ENCODE measurements at places on chromosomes 7 and 10.

GRCh38 chr10:67763499-67764011 is 67.6 kb upstream of the CTNNA3 start:
- DNase-seq = no peak

DNA sequence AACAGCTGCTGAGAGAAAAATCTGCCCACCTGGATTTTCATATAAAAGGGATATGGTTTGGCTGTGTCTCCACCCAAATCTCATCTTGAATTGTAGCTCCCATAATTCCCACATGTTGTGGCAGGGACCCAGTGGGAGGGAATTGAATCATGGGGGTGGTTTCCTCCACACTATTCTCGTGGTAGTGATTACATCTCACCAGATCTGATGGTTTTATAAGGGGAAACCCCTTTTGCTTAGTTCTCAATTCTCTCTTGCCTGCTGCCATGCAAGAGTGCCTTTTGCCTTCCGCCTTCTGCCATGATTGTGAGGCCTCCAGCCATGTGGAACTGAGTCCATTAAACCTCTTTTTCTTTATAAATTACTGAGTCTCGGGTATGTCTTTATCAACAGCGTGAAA is 20.8 kb upstream of the MKI67 start:
- DNase-seq = no peak

DNA sequence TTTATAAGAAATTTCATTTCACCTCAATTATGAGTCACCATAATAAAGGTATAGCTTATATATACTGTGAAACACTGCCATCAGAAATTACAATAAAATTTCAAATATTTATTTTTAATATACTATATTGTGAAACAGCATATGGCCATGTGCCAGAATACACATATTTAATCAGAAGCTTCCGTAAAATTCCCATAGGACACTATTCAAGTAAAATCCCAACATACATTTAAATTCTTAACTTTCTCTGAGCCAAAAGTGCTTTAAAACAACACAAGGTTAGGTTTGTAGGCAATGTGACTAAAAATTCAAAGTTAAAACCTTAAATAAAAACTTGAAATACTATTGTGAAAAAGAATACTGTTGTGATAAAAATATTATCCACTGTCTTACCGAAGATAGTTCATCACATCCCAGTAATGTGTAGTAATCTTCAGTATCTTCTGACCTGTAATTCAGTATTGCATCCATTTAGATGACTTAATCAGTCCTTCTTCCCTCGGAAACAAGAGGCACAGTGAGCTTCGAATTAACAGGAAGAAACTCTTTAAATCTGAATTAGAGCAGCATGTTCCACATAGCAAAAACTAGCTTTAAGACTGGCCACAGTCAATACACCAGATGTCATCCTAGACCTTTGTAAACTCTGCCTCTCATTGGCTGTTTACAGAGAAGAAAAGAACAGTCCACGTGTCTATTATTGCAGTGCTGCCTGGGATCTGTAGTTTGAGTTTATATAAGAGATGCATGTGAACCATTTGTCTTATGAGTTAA is at the start of gene DNAJC12:
TSS of gene DNAJC12 (minus strand) at position 648 of the 774 bp plus-strand sequence. CDS start at position 471, 177 bp downstream.
- peak; percentile 55 for DNase-seq

DNA sequence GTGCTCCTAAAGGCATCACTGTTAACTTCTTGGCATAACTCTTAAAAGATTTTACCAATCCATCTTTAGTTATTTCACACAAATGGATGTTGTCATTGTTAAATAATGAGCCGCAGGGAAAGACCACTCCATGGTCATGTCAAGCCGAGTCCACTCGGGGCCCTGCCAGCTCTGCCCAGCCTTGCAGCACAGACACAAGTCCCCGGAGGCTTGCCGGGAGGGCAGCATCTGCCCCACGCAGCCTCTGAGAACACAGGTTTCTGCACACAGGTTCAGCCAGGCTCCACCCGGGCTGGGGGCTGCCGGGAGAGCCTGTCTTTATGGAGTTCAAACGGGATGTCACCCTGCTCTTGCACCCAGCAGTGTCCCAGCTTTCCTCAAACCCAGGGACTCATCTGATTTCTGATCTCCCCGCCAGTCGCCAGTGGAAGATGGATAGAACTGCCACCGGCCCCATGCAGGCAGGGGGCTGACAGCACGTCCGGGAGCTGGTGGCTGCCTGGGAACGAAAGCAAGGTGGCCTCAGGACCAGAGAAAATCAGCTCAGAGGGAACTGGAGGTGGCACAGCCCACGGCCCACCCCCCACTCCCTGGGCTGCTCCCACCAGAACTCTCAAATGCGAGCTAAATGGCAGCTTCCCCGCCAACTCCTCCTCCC is 156.2 kb downstream of the TCERG1L start:
- no peak for DNase-seq

GRCh38 chr7:30163231-30163894 is 28.6 kb downstream of the MTURN start:
- DNase-seq = no peak

GRCh38 chr10:99929360-99929759 is 80.4 kb downstream of the DNMBP start:
- no peak for DNase-seq

- DNase-seq = no peak
Measured at GRCh38 chr7:66627151-66627681, 1.5 kb upstream of the KCTD7 start.

GRCh38 chr10:125479059-125479458 is 203.9 kb downstream of the TEX36 start:
- no peak for DNase-seq

DNA sequence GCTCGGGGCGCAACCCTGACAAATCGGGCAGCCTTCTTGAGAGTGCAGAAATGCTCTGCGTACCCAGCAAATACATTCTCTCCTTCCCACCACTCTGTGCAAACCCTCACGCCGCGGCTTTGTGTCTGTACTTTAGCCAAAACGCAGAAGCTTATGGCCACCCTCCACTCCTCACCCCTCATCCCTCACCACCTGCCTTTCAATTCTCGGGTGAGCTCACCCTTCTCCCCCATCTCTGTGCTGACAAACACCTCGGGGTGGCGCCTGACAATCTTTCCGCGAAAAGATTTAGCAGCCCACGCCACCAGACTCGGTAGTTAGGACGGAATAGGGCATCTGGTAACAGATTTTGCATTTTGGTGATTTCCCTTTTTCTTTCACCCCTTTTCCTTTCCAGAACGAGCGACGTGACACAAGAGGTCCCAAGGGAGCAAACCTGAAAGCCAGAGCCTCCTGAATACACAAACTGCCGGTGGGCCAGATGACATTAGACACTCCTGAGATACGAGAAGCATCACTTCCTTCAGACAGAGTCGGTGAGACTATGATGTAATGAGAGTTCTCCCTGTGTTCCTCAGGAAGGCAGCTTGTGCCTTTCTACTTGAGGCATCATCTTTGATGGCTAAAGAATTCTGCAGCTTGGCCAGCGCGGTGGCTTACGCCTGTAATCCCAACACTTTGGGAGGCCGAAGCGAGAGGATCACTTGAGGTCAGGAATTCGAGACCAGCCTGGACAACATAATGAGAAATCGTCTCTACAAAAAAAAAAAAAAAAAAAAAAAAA is 671 bp upstream of the ATAD1 start:
- DNase-seq = no peak

DNA sequence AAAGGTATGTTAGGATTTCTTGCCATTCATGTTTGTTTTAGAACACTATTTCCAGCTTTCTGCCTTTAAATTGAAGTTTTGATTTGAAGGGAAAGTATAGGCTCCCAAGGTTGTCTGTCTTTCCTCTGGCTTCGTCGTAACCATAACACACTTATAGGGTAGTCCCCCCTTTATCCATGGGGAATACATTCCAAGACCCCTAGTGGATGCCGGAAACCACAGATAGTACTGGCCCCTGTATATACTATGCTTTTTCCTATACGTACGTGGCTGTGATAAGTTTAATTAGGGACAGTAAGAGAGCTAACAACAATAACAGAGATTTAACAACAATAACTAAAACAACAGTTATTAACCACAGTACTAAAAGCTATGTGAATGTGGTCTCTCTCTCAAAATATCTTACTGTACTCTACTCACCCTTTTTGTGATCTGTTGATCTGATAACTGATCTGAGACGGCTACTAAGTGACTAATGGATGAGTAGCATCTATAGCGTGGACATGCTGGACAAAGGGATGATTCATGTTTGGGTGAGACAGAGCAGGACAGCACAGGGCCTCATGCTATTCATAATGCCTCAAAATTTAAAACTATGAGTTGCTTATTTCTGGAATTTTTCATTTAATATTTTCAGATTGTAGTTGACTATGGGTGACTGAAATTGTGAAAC is 273.1 kb downstream of the AUTS2 start:
- no peak for DNase-seq

GRCh38 chr7:85890244-85890811 is 703.5 kb upstream of the SEMA3D start:
- peak; percentile 3 for DNase-seq

- no peak for DNase-seq
Measured at GRCh38 chr10:91632671-91633550, at the start of gene PPP1R3C. Gene PPP1R3C, minus strand, starts transcription at chr10:91633071. Its CDS starts 102 bp downstream, at chr10:91632969.

DNA sequence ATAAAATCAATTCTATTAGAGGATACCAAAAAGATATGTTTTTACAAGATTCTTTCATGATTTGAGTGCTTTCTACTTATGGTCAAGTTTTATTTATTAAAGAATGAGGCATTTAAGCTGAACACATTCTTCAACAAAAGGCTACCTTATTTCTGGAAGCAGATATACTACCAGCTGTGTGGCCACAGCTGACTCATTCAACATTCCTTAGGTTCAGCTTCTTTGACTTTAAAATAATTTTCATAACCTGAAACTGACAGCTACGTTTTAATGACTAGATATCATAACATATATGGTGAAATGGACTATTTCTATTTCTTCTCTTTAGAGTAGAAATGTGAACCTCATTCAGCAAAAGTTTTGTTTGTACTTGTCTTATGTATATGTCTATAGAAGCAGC is 414.2 kb upstream of the SEMA3C start:
- no peak for DNase-seq

DNA sequence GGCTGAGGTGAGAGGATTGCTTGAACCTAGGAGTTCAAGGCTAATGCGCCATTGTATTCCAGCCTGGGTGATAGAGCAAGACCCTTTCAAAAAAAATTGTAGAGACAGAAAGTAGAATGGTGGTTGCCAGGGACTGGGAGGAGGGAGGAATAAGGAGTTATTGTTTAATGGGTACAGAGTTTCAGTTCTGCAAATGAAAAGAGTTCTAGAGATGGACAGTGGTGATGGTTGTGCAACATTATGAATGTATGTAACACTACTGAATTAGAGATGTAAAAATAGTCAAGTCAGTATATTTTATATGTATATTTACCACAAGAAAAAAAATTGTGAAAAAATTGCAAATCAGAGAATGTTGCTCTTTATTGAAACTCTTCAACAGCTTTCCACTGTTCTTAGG is 266.5 kb upstream of the NPY start:
- no peak for DNase-seq

DNA sequence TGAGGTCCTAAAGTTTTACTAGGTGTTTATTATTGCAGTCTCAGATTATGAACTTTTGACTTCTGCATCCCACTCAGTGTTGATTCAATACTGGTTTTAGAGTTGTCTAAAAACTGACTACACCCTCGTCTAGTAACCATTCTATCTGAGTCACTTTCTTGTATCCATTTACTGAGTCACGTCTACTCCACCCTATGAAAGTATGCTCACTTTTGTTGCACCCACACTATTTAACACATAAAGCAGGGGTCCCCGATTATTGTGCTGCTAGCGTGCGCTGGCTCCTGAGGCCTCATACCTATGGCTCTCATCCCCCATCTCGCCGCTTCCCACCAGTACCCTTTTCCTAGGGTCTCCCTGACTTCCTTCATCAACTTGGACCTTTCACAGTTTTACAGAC is 2.0 kb downstream of the SAMD9 start:
- DNase-seq = no peak

GRCh38 chr7:123747620-123748141 is 1.1 kb downstream of the WASL start:
- DNase-seq = no peak

GRCh38 chr10:94091649-94092048 is 97.9 kb downstream of the PLCE1 start:
- no peak for DNase-seq

DNA sequence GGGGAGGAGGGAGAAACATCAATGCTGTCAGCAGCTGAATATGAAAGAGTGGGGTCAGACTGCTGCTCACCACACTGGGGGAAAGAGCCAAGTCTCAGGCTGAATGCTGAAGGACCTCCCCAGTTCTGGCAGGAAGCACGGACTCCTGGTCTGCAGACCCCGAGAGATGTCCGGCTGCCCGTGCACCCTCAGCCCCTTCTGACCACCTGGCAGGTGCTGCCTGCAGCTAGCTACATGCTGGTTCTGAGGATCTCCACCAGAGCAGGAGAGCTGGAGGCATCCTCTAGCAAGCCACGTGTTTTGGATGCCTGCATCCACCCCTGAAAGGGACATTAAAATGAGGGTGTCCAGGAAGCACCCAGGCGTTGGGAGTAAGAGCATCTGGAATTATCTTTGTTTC is 74.2 kb downstream of the HTR5A start:
- no peak for DNase-seq

- DNase-seq = peak; percentile 5
Measured at GRCh38 chr7:604001-604883, 84.6 kb upstream of the PDGFA start.

GRCh38 chr10:30987463-30987862 is 44.2 kb downstream of the ZNF438 start:
- DNase-seq = no peak

DNA sequence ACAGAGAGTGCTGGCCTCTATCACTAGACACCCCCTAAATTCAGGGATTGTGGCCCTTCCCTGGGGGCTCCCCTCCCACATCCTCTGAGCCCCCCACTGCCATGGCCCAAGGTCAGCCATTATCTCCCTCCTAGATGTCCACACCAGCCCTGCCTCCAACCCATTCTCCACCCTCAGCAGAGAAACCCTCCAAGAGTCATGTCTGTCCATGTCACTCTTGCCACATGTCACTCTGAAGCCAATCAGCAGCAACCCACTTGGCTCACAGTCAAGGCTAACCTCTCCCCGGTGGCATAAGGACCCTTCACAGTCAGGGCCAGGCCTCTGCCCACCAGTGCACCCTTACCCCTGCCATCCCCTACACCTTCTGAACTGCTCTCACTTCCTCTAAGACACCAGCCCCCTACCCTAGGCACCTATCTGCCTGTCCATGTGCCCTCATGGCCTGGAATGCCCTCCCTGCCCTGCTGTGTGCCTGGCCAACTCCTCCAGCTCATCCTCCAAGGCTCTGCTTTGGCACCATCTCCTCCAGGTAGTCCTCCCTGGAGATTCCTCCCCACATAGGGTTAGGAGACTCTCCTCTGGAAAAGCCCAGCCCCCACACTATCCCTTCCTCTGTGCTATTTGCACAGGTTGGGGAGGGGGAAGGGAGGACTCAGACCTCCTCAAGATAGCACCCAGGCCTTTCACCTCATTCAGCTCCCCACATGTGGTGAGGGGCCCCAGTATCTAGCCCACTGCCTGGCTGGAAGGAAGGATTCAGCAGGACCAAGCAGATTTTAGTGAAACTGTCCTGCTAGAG is 83.7 kb downstream of the GRID1 start:
- DNase-seq = no peak

- peak; percentile 59 for DNase-seq
Measured at GRCh38 chr7:82284936-82285519, 158.5 kb downstream of the CACNA2D1 start.

GRCh38 chr7:136685501-136686173 is 182.8 kb upstream of the CHRM2 start:
- no peak for DNase-seq
